ENCODE measurements at places on chromosomes 13 and 19.

DNA sequence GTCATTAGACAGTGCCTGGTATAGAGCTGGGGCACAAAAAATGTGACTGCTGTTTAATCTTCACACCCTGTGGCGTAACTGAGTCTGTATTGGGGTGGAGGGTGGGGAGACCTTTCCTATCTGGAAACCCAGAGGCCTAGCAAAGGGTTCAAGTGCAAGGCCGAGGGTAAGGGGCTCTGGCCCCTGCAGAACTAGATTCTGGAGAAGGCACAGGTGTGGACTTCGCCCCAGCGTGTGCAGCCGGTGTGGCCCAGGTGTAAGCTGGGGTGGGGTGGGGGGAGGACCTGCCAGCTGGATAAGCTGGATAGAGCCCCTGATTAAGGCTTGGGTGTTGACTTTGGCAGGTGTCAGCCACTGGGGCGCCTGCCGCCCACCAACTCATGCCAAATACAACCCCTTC lies 1.3 kb downstream of the RAB3D start:
- no peak for DNase-seq

DNA sequence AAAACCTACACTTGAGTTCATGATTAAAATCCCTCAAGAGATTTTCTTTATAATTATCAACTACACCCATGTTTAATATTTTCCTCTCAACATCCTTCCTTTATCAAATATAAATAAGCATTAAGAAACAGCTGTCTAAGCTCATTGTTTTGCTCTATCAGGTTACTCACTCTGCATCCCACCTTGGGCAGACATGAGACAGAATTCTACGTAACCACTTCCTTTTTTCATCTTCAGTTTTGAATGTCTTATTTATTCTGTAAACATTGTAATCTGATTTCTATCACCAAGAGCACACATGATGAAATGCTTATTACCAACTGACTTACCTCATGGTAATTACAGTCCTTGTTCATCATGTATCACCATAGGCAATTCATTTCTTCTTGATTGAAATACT lies 1256.6 kb upstream of the ATXN8OS start:
- DNase-seq, result no peak

DNA sequence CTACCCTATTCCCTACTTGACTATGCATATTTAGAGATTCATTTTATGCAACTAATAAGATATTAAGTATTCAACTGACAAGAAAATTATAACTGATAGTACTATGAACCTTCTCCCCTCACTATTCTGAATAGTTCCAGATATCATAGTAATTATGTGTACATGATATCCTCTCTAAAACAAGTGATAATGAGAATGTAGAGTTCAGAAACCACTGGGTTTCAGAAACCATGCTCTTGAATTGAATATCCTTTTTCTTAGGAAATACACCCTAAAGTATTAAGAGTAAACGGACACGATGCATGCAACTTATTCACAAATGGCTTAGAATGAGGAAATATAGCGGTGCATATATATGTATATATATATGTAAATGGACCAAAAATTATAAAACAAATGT lies 160.9 kb downstream of the TBC1D4 start:
- DNase-seq, result no peak

DNA sequence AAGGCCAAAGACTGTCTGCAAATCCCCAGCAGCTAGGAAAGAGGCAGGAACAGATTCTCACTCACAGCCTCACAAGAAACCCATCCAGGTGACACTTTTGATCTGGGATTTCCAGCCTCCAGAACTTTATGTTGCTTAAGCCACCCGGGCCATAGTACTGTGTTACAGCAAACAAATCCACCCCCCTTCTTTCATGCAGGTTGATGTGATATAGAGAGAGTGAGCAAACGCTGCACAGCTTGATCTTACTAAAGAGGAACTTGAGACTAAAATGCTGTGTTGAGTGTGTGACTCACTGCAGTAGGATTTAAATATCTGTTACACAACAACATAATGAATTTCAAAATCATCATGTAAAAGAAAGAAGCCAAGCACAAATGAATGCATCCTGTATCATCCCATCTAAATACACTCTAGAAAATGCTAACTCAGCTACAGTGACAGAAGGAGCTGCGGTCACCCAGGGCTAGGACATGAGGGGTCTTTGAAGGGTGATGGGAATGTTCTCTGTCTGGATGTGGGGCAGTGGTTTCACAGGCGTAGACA lies 32.2 kb downstream of the RCBTB2 start:
- DNase-seq, result peak; percentile 91

- DNase-seq, result no peak
These were observed 58.5 kb upstream of the ZDHHC20 start for GRCh38 chr13:21517576-21517975.

DNA sequence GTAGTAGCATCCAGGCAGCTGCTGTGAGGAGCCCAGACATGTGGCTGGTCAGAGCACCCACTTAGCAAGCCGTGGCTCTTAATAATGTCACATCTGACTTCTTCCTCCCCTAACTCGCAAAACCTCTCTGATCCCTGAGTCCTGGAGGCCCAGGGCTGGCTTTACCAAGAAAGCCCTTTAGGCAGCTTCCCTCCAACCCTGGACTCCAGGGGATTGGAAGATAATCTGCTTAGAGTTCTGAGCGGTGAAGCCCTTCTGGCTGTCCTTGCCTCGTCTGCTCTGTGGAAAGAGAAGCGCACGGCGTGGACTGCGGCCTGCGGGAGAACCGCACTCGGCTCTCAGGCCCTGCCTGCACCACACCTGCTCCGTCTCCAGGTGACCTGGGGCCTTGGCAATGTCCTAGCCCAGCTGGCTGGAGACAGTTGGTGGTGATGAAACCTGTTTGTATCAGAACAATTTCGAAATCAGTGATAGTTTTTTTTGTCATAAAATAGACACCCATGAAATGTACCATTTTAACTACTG lies 64.5 kb upstream of the MCF2L start:
- no peak for DNase-seq

DNA sequence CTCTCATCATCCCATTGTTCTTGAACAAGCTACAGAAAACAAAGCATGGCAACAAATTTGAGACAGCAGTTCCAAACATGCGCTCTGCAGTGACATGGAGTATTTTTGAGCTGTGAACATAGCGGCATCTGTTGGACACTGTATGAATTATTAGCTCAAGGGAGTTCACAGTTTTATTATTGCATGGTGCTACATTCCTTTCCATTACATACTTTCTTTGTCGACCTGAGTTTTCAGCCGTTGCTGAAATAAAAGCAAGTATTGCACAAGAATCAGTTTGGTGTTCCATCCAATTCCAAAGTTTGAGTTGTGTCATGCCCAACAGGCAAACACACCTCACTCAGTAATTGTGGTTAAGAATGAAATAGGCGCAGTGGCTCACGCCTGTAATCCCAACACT lies 30.1 kb upstream of the METTL21C start:
- peak; percentile 75 for DNase-seq

GRCh38 chr19:3225169-3225485 lies 666 bp downstream of the CELF5 start:
- no peak for DNase-seq

DNA sequence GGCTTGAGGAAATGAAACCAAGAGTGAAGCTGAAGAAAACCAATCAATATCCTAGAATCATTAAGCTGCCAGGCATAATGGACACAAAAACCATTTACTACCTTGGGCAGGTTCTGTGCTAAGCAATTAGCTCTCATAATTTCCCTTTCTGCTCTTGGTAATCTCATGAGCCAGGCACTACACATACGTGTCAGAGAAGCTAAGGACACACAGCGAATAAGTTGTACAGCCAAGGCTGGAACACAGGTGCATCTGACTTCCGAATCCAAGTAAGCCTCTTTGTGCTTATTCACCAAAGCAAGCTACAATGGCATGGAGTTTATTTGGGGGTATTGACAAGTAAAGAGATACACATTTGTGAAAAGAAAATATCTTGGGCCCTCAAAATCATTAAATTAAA lies 1343.9 kb upstream of the MIR17HG start:
- no peak for DNase-seq

DNA sequence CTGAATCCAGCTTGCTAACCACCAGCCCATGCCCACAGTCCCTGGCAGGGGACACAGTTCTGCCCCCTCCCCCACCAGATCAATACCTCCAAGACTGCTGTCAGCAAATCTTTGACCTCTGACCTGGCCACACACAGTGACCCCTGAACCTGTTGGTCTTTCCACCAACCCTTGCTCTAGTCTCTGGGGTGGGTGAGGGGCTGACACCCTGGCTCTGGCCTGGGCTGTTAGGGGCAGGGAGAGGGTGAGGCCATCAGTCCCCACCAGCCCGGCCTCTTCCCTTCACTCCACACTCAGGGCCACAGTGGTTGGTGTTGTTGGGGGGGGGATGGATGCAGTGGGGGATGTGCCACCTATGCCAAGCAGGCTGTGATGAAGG lies 21.8 kb upstream of the SLC7A10 start:
- no peak for DNase-seq

DNA sequence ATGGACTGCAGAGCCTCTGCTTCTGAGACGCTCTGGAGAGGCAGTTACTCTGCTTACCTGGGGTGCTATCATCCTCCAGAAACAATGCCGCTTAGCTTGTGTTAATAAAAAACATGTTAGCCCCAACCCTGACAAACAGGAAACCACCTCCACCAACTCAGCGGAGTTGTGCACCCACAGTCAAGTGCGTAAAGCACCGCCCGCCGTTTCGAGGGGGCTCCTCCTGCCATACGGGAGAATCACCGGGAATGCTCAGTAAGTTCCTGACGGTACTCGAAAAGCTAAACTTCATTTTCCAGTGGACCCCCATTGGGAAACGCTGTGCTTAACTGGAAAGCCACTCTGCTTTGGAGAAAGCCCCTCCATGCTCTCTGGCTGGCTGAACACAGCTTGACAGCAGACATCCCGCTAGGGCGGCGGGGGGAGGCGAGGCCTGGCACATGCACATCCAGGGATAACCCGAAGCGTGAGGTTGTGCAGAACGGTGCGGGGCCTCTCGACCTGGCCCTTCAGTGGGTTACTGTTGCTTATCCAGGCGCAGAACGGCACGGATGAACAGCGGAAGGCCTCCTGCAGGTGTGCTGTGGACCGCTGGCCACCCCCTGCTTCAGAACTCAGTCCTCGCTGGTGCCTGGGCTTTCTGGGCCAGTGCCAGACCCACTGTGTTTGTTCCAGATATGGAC lies 17.1 kb downstream of the GAS6 start:
- no peak for DNase-seq

DNA sequence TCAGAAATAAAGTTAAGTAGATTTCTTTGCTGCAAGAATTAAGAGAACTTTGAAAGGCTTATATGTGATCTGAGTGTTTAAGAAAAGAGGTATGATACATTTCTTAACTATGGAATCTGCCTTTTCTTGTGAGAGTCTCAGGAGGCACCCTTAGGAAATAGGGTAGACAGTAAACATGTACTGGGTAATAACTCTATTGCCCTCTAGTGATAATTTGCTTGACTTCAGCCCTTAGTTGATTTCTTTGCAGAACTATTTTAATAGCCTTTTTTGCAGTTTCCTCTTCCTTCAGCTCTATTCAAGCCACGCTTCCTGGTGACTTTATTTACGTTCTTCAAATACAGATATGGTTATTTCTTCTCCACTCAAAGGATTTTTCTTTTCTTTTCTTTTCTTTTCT lies 37.0 kb upstream of the CCNA1 start:
- peak; percentile 81 for DNase-seq

DNA sequence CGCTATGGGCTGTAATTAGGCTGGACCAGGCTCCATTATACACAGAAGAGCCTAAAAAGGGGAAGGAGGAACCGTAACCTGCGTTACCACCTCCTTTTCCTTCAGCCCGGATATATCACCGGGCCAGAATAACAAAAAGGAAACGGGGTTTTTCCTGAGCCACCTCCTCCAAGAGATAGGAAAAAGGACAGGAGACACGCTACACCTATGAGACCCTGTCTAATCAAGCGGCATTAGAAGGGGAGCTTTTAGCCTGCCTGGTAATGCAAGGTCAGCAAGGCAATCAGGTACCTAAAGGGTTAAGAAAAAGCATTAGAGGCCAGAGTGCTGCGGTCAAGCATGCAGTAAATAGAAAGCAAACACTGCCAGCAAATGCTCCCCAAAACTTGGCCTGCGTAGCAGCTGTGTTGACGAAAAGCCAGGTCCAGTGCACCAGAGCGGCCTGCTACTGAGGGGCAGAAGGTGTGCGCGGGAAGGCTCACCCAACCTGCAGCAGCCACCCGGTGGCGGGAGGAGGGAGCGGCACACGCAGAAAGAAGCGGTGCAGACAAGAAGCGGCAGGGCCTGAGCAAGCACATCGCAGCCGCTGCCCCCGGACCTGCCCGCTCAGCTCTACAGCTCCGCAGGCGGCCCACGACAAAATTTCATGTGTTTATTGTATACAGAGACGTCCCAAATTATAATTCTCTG lies 1466.1 kb downstream of the UQCRFS1 start:
- DNase-seq, result peak; percentile 5

GRCh38 chr13:41199526-41199925 lies 5.2 kb upstream of the KBTBD7 start:
- no peak for DNase-seq

DNA sequence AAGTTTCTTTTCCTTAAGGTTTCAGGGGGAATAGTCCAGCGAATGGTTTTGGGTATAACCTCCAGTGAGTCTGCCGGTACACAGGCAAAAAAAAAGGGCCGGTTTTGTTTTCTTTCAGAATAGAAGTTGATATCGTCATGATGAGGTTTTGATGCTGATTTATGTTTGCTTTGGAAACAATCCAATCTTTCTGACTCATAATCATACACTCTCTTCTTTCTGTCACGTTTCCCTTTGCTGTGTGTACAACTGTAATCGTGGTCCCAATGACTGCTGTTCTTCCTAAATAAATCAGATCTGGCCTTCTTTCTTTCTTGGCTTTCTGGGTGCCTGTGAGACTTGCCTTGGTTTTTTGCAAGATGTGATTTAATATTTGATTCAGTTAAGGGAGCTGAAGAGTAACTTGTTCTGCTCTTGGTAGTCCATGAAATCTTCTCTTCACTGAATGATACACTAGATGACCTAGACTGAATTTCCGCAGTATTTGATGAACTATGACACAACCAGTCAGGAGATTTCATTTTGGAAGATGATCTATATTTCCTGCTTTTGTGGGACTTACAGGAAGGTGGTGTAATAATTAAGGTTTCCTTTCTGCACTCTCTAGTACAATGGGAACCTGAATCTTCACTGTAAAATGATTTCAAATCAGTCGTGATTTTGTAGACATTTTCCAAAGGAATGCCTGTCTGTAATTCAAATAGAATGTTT lies 34.9 kb upstream of the METTL21C start:
- DNase-seq, result peak; percentile 92

DNA sequence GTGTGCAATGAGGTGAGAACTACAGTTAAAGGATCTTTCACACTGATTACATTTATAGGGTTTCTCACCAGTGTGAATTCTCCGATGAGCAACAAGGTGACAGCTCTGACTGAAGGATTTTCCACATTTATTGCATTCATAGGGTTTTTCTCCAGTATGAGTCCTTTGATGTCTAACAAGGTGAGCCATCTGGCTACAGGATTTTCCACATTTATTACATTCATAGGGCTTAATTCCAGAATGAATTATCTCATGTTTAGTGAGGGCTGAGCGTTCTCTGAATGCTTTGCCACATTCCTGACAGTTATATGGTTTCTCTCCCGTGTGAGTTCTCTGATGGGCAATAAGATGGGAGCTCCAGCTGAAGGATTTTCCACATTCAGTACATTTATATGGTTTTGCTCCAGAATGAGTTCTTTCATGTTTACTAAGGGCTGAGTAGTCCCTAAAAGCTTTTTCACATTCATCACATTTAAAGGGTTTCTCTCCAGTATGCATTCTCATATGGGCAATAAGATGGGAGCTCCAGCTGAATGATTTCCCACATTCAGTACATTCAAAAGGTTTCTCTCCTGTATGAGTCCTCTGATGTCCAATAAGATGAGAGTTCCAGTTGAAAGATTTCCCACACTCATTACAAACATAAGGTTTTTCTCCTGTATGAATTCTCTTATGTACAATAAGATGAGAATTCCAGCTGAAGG lies 4.4 kb upstream of the C19orf18 start:
- peak; percentile 28 for DNase-seq

GRCh38 chr13:64333888-64334287 lies 2896.2 kb downstream of the PCDH9 start:
- no peak for DNase-seq
